Fibroblast of skin of scalp (primary cell): ENCODE measurements at places on chromosomes 13 and 19.

GRCh38 chr19:16385296-16385695 is 60.7 kb downstream of the KLF2 start:
- no peak for DNase-seq

DNA sequence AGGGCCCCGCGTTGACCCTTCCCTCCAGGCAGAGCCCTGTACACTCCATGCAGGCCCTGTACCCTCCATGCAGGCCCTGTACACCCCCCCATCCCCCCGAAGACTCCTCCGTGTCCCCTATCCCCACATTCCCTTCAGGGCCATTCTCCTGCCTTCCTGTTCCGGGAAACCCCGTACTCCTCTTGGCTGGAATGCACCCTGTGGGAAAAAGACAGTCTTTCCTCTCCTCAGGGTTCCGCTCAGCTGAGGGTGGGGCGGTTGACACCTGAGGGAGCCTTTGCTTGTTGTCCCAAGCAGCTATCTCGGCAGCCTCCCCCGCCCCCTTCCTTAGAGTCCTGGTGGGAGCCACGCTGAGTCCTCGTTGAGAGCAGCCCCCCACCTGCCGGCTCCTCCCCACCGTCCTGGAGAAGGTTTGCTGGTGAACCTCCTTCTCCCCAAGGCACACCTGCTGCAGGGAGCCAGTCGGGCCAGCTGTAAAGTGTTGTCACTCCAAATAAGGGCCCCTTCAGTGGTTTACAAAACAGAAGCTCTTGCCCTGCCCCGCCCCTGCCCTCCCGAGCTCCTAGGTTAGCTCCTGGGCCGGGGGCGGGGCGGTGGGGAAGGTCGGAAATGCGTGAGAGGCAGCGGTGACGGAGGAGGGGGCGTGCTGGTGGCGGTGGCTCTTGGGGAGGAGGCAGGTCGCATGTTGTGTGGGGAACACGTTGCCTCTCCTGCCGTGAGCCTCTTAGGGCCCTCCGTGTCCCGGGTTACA is 1.5 kb downstream of the GNA11 start:
- no peak for DNase-seq

DNA sequence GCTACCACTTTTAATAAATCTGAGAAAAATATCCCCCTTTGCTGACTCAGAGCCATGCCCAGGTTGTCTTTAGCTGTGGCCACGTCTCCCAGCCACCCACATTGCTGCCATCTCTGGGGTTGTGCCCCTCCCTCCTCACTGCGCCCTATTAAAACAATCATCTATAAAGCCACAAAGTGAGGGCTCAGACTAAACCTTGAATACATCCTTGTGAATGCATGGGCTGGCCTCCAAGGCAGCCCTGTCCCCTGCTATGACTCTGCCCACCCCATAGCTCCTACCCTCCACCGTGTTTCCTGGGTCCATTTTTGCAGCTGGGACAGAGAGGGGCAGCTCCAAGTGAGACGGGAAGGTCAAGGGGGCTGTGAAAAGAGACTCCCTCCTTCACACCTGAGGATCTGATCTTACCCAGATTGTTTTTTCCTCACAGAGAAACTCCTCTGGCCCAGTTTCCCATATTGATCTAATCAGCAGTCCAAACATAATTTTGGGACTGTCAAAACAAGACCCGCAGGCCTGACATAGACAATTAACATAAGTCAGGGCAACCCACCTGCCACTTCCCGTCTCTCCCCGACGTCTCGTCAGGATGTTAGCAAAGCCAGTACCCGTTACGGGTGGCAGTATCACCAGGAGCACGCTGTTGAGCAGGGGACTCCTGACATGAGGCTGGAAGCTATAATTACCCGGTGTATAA is 199.0 kb downstream of the KATNAL1 start:
- DNase-seq, result no peak

DNA sequence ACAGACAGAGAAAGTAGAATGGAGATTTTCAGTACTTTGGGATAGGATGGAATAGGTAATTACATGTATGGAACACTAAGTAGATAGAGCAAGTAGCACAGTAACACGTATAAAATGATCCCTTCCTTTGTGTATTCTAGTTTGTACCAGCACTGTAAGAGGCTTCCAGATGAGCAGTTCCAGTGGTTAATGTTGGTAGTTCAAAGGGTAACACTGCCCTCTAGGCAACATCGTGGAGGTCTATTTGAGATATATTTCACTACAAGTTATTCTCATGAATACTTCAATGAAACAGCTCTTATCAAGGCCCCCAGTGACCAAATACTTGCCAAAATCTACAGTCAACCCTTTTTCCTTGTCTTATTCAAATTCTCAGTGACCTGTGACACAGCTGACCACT is 13.5 kb upstream of the ZNF563 start:
- no peak for DNase-seq

DNA sequence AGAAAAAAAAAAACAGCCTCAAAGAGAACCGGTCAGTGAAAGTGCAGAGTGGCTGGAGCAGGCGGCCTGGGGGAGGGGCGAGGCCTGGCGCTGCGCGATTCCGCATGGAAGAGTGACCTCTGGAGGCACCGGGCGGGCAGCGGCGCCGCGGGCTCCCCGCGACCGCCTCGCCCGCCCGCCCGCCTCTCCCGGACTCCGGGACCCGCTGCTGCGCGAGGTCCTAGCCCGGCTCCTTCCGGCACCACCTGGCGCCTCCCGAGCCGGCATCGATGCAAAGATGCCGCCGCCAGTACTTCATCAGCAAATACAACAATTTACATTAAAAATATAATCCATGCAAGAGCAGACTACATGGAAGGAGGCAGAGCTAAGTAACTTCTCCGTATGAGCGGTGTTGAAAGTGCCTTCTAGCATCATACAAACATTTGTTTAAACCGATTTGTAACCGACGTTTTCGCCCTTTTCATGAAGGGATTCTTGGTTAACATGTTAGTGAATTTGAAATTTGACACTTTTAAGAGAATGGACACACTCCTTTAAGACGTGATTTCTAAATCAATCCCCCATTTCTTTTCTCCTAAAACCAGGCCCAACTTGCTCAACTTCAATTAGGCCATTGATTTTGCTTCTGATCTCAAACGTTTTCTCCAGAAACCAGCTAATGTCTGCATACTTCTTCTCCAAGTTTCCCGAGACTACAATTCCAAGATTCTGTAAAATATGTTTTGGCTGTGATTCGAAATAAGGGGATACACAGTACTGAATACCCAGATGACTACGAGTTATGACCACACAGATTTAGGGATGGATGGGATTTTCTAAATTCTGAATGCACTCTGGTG is 2.1 kb downstream of the EFNB2 start:
- peak; percentile 84 for DNase-seq

- no peak for DNase-seq
These were observed 5.2 kb upstream of the ZNF554 start for GRCh38 chr19:2814426-2814825.

- DNase-seq, result peak; percentile 90
These were observed 47.1 kb downstream of the MLLT1 start for GRCh38 chr19:6232601-6233055.

- no peak for DNase-seq
These were observed 10.6 kb downstream of the FBXL3 start for GRCh38 chr13:77016251-77016812.

DNA sequence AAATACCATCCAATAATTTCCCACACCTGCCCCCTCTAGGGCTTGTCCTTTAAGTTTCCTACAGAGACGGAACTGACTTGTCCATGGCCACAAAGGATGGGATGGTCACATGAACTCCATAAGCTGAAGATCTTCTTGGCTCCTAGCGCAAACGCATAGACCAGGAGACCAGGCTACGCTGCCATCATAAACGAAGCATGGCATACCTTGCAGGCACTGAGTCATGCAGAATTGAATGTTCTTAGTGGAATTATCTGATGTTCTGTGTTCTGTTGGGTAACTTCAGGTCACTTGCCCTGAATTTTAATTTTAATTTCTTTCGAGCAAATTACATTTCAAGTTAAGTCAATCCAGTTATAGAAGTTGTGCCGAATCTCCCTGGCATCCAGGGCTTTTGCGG is 96.4 kb upstream of the STARD13 start:
- DNase-seq, result no peak
